ENCODE measurements at places on chromosomes 3 and 15.

- no peak for DNase-seq
These were observed 506.9 kb downstream of the NR2F2 start for GRCh38 chr15:96837241-96837970.

DNA sequence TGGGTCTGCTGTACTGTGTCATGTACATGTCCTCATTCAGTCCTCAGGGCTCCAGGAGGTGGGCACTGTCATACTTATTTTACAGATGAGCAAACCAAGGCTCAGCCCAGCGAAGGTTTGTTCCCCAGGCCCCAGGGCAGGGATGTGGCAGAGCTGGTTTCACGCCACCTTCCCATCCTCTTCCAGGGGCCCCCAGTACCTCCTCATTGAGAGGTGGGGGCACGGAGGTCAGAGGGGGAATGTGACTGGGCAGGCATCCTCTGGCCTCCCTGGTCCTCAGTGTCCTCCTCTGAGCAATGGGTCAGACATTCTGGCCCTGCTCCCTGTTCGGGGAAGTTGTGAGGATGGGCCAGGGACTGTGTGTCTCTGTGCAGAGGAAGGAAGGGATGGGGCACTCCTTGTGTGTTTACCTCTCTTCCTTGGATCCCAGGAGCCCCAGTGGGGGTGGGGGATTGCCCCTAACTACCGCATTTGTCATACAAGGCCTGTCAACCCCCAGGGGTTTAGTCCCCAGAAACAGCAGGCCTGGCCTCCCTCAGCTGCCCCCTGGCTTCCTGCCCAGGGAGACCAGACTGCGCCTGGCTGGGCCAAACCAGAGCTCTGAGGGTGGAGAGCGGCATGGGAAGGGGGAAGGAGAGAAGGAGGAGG lies 65.9 kb upstream of the LCTL start:
- no peak for DNase-seq

DNA sequence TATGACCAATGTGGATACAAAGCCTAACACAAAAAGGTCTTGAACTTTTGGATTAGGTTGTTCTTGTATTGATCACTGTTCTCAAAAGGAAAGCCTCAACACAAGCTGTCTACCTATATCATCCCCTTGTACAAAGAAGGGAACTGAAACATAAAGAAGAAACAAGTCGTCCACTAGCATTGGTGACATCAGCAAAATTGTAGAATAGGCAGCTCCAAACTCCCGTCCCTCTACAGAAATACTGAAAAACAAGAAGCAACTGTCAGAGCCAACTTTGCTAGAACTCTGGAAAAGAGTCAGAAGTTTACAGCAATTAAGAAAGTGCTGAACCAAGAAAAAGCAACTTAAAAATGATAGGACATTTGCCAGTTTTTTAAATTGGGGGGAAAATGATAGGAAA lies 7.5 kb upstream of the NR1I2 start:
- no peak for DNase-seq

DNA sequence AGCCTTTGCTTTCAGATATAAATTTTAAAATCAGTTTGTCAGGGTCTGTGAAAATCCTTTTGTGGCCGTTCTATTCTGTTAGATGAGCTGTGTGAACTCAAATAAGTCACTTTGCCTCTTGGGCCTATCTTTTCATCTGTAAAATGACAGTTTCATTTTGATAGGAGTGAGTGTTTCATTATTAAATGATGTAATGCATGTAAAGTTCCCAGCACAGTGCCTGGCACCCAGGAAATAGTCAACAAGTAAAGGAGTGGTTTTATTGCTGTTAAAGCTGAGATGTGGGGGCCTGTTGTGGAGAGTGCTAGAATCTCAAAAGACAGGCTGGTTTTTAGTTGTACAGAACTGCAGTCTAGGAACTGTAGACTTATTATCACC lies 394.5 kb upstream of the CFAP20DC start:
- no peak for DNase-seq

DNA sequence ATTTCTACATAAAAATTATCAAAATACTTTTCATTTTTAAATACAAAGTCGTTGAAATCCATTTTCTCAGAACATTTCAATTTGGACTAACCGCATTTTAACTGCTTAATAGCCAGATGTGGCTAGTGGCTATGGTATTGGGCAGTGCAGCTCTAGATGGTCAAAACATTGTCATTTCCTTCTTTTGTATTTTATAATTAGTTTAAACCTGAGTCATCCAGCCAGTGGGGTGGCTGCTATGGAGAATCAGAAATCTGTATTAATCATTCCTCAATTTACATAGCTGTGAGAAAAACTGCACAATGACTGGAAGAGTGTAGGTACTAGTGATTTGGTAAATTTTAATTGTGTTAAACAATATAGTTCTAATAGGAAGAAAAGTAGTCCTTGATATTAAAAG lies 245.3 kb downstream of the PDZRN3 start:
- no peak for DNase-seq

DNA sequence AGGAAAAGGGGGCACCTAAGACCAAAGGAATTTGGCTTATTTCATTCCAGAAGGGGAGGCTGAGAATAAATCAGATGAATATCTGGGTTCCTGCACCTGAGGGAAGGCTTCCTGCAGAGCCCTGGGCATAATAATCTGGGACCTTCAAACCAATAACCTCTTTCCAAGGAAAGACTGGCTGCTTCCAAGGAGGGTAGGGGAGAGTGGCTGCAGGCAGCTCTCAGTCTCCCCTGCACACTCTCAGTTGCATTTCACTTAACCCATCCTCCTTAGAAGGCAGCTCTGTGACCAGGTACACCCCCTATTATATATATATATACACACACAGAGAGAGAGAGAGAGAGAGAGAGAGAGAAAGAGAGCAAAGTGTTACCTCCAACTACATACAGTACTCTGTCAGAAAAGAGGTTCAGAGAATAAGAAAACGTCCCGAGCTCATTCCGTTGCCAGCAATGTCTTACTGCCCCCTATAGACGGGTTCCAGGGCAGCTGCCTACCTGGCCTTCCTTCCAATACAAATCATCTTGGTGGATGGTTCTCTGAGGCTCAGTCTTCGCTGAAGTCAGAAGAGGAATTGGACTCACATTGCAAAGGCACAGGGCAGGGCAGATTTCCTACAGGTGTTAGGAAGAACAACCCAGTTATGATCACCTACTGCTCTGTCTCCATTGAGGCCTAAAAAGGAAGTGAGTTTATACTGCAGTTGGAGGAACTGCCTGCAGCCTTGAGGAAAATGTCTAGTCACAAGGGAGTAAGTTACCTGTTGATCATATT lies 26.1 kb downstream of the CAPN3 start:
- no peak for DNase-seq

GRCh38 chr3:122305818-122306621 lies 19.0 kb upstream of the CSTA start:
- no peak for DNase-seq

- DNase-seq, result no peak
These were observed 74.3 kb downstream of the LARS2 start for GRCh38 chr3:45462522-45463265.

- DNase-seq, result no peak
These were observed 13.6 kb downstream of the ST8SIA2 start for GRCh38 chr15:92407321-92407720.

GRCh38 chr15:65189102-65189740 lies 4.1 kb upstream of the CLPX start:
- DNase-seq, result no peak

DNA sequence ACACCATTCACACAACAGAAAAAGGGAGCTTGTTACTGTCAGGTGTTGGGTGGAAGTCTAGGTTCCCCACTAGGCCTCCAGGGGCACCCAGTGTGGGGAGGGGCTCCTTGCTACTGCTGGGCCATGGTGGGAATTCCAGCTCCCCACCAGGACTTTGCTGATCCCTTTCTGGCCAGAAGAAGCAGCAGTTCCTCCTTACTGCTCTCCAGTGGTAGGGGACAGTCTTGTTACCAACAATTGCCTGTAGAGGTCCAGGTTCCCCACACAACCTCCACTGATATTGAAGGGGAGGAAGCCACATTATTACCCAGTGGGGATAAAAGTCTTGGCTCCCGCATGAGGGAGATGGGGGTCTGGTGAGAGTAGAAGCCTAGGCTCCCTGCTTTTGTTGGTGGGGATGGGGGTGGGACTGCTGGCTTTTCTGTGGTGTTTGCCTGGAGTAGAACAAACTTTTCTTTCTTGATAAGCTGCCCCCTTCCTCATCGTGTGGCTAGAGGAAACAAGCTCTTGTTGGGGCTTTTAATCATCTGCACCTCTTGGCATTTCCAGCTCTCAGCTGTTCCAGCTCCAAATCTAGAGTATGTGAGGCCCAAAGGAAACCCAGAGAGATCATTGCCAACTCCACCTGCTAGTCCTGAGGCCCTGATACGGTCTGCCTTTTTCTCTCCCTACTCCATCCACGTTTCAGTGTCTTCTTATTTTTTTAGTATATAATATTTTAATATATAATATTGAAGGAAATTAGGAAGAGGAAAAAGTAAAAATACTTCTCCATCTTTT lies 824.2 kb downstream of the AGBL1 start:
- DNase-seq, result no peak

- no peak for DNase-seq
These were observed 4.4 kb downstream of the CLDN11 start for GRCh38 chr3:170423001-170423615.

DNA sequence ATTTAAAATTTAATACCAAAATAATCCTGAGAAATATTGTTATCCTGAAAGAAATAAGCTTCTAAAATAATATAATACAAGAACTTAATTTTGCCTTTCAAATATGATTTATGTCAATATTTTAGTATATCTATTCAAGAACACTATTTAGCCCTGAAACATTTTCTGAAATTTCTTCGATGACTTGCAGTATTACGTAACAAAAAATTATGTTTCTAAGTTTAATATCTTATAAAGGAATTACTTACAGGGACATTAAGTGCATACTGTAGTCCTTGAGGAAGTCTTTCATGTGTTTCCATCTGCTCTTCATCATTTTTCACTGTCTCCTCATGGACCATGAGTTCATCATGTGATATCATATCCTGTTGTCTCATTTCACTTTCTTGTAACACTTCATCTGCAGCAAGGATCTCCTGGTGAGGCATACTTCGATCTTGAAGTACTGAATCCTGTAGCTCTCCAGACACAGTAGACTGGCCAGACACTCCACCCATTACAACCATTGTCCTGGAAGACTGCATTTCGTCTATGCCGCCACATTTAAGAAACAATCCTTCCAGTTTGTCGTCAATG lies 62.0 kb downstream of the ZNF148 start:
- DNase-seq, result no peak

DNA sequence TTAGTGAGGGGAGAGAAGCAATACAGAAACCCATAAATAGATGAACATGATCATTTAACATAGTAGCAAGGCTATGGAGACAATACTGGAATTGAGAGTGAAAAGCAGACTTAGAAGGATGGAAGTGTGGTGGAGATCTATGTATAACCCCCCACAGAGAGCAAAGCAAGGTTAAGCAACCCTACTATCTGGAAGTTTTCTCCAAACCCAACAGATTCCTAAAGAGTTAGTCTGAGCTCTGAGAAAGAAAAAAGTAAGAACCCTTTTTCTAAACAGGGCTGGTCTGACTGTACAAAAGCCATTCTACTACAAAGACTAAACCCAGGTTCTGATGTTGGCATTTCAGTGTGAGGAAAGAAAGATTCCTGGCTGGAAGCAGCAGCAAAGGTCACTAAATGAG lies 153.2 kb downstream of the WNT5A start:
- no peak for DNase-seq

DNA sequence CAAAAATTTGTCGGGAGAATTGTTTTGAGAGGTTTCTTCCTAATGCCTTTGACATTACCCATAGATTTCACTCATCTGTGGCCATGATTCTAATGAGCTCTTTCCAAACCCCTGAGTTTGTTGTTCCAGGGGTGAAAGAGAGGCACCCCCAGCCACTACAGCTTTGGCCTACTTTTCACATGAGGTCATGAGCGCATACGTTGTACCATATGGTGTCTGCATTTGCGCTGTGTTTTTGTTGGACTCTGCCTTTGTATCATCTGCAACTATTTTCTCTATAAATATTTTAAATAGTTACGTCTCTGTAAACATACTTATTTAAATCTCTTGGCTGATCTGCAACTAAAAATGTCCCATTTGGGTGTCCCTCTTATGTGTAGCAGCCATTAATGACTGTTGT lies 107.9 kb downstream of the LRTM1 start:
- DNase-seq, result no peak

DNA sequence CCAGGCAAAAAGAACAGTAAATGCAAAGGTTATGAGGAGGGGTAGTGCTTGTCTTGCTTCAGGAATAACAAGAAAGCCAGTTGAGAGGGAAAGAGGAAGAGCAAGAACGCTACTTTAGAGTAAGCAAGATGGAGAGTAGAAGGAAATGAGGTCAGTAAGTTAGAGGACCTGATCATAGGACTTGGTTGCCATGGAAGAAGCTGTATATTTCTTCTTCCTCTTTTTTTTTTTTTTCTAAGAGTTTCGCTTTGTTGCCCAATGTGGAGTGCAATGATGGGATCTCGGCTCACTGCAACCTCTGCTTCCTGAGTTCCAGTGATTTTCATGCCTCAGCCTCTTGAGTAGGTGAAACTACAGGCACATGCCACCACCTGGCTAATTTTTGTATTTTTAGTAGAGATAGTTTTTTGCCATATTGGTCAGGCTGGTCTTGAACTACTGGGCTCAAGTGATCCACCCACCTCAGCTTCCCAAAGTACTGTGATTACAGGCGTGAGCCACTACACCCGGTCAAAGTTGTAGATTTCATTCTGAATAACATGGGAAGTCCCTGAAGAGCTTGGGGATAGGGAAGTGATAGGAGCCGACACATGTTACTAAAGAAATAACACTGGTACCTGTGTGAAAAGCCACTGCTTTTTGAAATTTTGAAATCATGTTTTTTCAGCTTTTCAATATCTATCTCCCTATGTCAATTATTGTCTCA lies 527.9 kb upstream of the NAALADL2 start:
- no peak for DNase-seq

GRCh38 chr15:82595766-82596165 lies 51.4 kb downstream of the CPEB1 start:
- DNase-seq, result no peak

DNA sequence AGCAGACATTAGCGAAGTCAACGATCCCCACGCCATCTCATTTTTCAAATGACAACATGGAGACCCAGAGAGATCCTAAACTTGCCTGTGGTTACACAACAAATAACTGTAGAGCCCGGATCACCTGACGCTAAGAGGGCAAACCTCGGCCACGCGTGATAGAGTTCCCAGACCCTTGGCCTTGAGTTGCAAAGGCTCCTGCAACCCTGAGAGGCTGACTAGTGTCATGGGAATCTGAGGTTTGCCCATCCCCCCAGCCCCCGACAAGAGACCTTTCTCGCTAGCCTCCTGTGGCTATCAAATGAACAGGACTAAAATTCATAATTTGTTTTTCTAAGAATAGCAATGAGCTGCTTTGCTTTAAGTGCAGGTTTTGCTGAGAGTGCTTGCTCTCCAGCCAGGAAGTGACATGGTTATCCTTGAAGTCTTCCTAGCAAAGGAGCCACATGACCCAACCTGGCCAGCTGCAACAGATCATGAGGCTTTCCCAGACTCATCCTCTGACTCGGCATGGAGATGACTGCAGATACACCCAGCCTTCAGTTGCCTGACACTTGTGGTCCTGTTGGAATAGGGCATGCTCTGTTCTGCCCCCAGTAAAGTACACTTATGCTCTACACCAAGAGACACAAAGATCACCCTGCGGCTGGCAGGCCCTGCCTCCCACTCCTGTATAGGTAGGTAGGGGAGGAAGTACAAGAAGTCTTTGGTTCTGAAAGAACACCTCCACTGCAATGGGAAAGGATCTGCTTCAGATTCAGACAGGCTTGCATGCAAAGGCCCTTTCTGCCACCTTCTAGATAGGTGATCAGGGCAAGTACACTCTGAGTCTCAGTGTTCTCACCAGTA lies 36.0 kb downstream of the MCF2L2 start:
- no peak for DNase-seq
